ENCODE measurements at places on chromosomes 11 and 22.

DNA sequence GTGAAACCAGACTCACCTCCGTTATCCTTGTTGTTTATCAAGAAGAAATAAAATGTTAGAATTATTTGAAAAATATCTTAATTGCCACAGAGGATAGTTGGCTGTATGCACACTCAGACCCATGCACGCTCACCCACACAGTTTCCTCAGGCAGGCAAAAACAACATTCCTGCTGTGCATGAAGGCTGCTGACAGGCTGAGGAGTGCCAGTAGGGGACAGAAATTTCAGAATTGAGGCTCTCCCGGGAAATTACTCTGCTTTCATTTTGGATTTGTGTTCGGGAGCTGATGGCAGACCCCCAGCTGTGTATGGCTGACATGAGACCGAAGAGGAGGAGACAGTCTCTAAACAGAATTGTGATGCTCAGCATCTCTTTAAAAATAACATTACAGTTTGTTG, 87.5 kb downstream of the AMOTL1 start:
- DNase-seq: no peak

- no peak for DNase-seq
These were observed 14.0 kb downstream of the CFAP300 start for GRCh38 chr11:102061276-102061675.

- DNase-seq: no peak
These were observed 511.8 kb upstream of the API5 start for GRCh38 chr11:42800041-42800440.

- DNase-seq: no peak
These were observed 45.6 kb downstream of the PISD start for GRCh38 chr22:31616315-31616980.

DNA sequence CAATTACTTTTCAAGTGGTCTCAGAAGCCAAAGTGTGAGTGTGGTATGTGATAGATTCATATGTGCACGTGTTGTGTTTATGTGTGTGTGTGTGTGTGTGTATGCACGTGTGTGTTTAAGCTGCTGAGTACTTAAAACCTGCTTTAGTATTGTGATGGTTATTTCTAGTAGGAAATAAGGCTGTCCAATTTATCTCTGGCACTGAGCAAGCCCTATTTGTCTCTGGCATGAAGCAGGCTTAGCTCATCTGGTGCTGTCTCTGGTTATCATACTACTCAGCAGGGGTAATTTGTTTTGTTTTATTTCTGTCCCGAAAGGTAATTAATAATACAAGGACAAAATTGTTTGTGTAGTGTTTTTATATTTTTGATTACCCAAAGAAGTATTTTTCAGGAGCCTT, 333.7 kb downstream of the FAT3 start:
- no peak for DNase-seq

GRCh38 chr11:6404342-6405051, 14.2 kb downstream of the SMPD1 start:
- no peak for DNase-seq

GRCh38 chr11:115421992-115422689, 82.1 kb downstream of the CADM1 start:
- no peak for DNase-seq

GRCh38 chr22:37933711-37934376, 19.6 kb downstream of the C22orf23 start:
- DNase-seq: peak; percentile 67

DNA sequence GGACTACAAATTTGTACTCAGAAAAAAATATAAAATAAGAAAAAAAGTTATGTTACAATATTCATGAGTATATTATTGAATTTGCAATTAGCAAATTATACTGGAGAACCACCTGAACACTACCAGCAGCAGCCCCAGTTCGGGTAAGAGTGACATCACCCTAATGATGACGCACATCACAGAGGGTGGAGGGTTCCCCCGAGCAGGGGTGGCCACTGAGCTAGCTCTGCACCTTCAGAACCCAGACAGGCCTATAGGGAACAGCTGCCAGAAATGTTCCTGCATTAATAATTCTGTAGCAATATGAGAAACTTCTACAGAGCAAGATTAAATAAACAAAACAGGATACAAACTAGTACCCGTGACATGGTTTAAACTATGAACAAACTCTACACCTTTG, 17.5 kb upstream of the ARAP1 start:
- no peak for DNase-seq

- DNase-seq: no peak
These were observed 45.4 kb downstream of the AAMDC start for GRCh38 chr11:77866336-77866735.

GRCh38 chr11:68206211-68206610, 6.9 kb downstream of the KMT5B start:
- DNase-seq: no peak

GRCh38 chr11:20363500-20364340, at the start of gene HTATIP2:
Gene HTATIP2, plus strand, starts transcription at chr11:20363714. Its CDS starts 524 bp downstream, at chr11:20364238.
- peak; percentile 65 for DNase-seq

GRCh38 chr11:24238771-24239645, 257.8 kb upstream of the LUZP2 start:
- no peak for DNase-seq

- no peak for DNase-seq
These were observed 4.7 kb downstream of the TRIM44 start for GRCh38 chr11:35667257-35667656.

- DNase-seq: no peak
These were observed 469 bp downstream of the ZBED5 start for GRCh38 chr11:10857459-10857708.

DNA sequence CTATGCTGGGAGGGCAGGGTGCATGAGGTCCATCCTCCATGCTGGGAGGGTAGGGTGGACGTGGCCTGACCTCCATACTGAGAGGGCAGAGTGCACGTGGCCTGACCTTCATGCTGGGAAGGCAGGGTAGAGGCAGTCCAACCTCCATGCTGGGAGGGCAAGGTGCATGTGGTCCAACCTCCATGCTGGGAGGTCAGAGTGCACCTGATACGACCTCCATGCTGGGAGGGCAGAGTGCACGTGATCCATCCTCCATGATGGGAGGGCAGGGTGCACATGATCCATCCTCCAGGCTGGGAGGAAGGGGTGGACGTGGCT, 622.2 kb downstream of the BRD1 start:
- no peak for DNase-seq

DNA sequence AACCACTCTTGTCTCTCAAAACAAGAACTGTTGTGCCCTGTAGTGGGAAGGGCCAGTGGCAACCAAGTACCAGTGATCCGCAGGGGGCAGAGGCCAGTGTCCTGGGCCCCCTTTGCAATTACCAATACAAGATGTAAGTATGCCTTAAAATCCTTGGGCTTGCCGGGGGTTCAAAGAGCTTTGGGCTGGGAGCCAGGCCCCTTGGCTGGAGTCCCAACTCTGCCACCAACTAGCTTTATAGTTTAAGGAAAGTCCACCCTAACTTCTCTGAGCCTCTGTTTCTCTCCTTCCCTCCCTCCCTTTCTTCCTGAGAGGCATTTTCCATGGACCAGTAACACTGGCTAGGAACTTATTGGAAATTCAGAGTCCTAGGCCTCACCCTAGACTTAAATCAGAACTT, 15.5 kb downstream of the CLMP start:
- no peak for DNase-seq

Measured in stimulated activated CD8-positive, alpha-beta memory T cell treated with anti-CD3 and anti-CD28 coated beads, Interleukin-12 subunit alpha, Interleukin-12 subunit beta, amount 100 ng/mL, for 4 hours (primary cell).